ENCODE measurements at places on chromosomes 12 and 14.

DNA sequence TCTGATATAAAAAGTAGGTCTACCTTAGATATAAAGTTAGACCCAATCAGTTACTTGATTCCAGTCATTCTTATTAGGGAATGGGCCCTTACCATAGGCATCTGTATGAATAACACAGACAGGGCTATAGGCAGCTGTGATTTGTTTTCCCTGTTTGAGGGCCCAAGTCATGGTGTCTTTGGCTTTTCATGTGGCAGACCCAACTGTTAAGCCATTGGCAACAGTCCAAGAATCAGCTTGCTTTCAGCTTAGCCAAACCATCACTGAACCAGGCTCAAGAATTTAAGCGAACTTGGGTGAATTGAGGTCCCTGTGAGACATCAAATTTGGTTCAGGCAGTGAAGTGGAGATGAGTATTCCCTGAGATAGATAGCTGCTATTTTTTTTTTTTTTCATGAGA is 111.2 kb downstream of the LRRIQ1 start:
- no peak for DNase-seq

GRCh38 chr14:32417956-32418552 is 89.0 kb downstream of the AKAP6 start:
- no peak for DNase-seq

- no peak for DNase-seq
Measured at GRCh38 chr14:61132894-61133293, 148.2 kb downstream of the TMEM30B start.

GRCh38 chr12:131608740-131609690 is 101.9 kb upstream of the SFSWAP start:
- peak; percentile 72 for DNase-seq

GRCh38 chr12:106445959-106446358 is 88.4 kb downstream of the POLR3B start:
- no peak for DNase-seq

GRCh38 chr12:106978035-106978800 is 8.7 kb downstream of the MTERF2 start:
- peak; percentile 25 for DNase-seq

GRCh38 chr12:124509676-124510300 is 57.6 kb downstream of the NCOR2 start:
- no peak for DNase-seq

DNA sequence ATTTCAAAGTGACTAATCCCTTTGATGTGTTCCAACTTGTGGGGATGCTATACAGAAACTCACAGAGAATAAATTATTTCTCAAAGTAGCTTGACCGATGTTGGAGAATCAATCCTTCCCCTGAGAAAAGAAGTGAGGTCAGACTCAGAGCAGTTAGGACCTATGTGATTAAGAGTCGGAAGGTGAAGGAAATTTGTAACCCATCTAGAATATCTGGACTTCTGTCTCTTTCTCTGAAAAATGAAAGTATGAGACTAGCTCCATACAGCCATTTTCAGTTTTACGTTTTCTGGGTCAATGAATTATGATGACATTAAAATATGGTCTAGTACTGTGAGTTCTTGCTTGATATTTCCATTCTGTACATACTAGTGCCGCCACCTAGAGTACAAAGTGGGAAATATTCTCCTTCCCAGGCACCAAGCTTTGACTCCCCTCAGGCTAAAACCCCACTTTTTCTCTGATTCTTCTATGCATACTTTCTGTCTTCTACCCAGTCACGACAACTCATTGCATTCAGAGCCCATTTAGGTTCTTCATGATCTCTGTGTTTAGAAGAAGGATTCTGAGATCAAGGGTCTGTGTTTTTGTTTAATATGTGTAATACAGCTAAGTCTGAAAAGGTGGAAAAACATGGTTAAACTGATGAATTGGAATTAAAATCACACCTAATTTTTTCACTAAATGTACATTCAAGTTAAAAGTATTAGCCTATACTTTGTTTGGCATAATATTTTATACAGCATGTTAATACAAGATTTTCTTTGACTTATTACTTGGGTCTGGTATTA is 6.9 kb upstream of the NTS start:
- peak; percentile 22 for DNase-seq

DNA sequence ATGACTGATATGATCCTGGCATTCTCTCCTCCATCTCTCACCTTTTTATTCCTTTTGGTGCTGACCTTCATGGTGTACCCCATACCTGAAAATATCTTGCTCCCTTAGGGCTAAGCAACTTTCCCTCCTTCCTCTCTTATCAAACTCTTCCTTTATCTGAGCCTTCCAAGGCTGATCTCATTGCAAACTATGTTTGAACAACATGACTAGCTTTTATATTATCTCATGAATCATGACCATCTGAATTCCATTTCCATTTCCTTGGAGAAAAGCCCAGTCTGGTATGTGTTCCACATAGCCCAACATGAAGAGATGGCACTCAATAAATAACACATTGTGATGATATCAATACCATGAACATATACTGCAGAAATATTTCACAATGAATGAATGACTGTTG is 111.6 kb downstream of the TSPAN8 start:
- no peak for DNase-seq

DNA sequence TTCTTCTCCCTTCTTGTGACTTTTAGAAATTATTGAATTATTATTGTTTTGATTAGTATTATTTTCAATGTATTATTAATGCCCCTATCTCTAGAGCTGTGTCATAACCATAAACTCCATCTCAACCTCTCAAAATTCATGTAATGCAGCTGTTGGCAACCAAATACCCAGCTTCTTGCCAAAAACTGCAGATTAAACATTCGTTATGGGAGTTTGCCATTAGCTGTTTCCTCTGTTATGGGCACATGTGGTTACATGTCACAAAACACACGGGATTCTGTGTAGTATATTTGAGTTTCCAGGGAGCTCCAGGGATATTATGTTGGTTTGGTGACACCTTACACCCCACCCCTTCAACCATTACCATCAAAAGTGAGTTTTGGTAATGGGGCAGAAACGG is 2.8 kb upstream of the ALX1 start:
- DNase-seq = no peak
